Epithelial cell of alveolus of lung (primary cell): ENCODE measurements at places on chromosomes 11 and 22. TPM values are rescaled to one million over a fixed set of nuclear protein-coding genes. Genes with fewer than 3 reads are reported as not detected.

The OR4A16 gene
- not detected in 2 replicates for total RNA-seq

The OSM gene
- 0.13 TPM in 1 of 2 replicates, not detected in the other for total RNA-seq

The OR4S2 gene
- not detected in 2 replicates for total RNA-seq

The MS4A6A gene
- not detected in 2 replicates for total RNA-seq

The KLHDC7B gene
- 0.52 TPM in 1 of 2 replicates, not detected in the other for total RNA-seq

The FGF19 gene
- under 0.01 TPM in 1 of 2 replicates, not detected in the other for total RNA-seq

The ART1 gene
- total RNA-seq: not detected in 2 replicates

The GRM5 gene
- total RNA-seq: 0.08 TPM in 1 of 2 replicates, not detected in the other

The TENM4 gene
- 32.8 and 35.3 TPM in 2 replicates for total RNA-seq

The ZBTB44 gene
- 11.8 and 27.4 TPM in 2 replicates for total RNA-seq

The ISX gene
- not detected in 2 replicates for total RNA-seq

The OR52H1 gene
- 0.16 TPM in 1 of 2 replicates, not detected in the other for total RNA-seq

The CLCF1 gene
- 10.0 and 10.4 TPM in 2 replicates for total RNA-seq

The CASP1 gene
- 22.5 and 44.0 TPM in 2 replicates for total RNA-seq

The TEX12 gene
- not detected in 2 replicates for total RNA-seq

The CHID1 gene
- 131 and 209 TPM in 2 replicates for total RNA-seq

The SORL1 gene
- 1.2 and 2.2 TPM in 2 replicates for total RNA-seq

The SLC16A8 gene
- total RNA-seq: 0.80 TPM in 1 of 2 replicates, not detected in the other

The SHISAL1 gene
- 0.16 TPM in 1 of 2 replicates, not detected in the other for total RNA-seq

The SYCE3 gene
- total RNA-seq: not detected in 2 replicates

The SCUBE1 gene
- 0.78 and 2.4 TPM in 2 replicates for total RNA-seq

The NPTXR gene
- total RNA-seq: 0.78 and 4.4 TPM in 2 replicates

The HOATZ gene
- under 0.01 TPM in 1 of 2 replicates, not detected in the other for total RNA-seq

The CNTN5 gene
- total RNA-seq: not detected in 2 replicates

The FADS2 gene
- total RNA-seq: 143 and 636 TPM in 2 replicates

The CD248 gene
- 35.8 and 135 TPM in 2 replicates for total RNA-seq

The ZNF215 gene
- 0.80 and 3.0 TPM in 2 replicates for total RNA-seq

The OVCH2 gene
- not detected in 2 replicates for total RNA-seq

The OR51A7 gene
- not detected in 2 replicates for total RNA-seq

The CARD18 gene
- total RNA-seq: not detected in 2 replicates

The GAL gene
- 31.7 and 38.8 TPM in 2 replicates for total RNA-seq

The OR51B2 gene
- total RNA-seq: not detected in 2 replicates

The UPK3A gene
- total RNA-seq: not detected in 2 replicates
